Coronary artery (tissue), 2 donors: ENCODE measurements at places on chromosomes 3 and 15.

DNA sequence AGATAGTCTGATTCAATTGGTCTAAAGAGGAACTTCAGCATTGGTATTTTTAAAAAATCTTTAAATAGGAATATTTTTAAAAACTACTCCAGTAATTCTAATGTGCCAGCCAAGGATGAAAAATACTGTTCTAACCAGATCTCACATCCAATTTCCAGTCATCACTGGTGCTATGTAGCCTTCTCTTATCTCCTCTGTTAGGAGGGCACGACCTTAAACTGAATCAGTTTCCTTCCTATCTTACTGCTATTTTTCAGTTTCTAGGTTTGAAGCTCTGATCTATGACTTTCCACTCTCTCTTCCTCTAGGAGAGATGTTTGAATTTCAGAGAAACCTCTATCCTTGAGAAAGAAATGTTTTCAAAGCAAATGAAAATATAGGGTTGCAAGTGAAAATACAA, 31.9 kb downstream of the HAPLN3 start:
- no peak for DNase-seq

DNA sequence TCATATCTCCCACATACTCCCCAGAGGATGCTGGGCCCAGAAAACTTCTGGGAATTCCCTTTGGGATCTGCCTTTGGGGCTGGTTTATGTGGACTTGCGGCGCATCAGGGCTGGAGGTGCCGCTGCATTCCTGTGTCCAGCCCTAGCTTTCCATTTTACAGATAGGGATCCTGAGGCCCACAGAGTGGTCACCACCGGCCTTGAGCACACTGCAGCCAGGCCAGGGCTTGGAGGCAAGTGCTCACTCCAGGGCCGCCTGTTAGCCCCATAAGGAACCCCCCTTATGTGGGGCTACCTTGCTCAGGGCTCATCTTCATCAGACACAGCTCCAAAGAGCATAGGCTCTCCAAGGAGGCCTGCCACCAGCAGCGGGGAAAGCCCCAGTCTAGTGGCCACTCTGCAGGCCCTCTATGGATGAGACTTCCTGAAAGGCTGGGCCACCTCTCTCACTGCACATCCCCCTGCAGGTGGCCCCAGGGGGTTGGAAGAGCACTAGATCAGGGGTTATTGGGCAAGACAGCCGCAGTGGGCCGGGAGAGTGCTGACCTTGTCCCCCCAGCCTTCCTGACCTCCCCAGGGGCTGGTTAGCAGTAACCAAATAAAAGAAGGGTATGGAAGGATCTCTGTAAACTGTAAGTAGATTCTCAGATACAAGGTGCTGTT, 9.2 kb upstream of the ATP2B2 start:
- no peak for DNase-seq

DNA sequence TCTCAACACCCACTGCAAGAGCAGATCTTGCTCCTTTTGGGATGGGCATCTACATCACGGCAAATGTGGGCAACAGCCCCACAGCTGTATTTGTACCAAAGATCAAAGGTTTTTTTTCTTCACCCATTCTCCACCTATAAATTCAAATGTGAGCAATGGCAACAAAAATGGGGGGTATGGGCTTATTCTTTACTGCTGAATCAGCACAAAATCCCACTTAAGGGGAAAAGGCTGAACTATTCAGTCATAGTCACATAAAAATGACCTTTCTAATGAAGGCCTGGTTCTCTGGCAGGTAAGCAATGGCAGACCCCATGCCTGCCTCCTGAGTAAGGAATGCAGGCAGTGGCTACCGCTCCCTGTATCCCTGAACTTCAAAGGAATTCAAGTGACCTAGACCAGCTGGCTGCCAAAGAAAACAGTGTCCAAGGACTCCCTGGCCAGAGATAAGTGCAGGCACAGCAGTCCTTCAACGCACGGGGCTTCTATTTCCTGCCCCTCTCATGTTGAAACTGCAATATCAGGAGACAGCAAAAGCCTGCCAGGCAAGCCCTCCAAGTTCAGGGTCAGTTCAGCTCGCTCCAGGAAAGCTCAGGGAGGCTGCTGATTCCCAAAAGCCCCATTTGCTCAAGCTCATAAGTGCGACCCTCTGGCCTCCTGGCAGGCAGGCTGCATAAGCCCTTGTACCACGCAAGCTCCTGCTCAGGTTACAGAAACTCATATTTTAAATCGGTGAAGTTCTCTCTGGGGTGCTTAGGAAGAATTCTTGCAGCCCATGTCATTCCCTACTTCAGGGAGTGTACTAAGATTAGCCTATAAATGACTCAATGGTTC, 134.1 kb downstream of the PDZRN3 start:
- no peak for DNase-seq

DNA sequence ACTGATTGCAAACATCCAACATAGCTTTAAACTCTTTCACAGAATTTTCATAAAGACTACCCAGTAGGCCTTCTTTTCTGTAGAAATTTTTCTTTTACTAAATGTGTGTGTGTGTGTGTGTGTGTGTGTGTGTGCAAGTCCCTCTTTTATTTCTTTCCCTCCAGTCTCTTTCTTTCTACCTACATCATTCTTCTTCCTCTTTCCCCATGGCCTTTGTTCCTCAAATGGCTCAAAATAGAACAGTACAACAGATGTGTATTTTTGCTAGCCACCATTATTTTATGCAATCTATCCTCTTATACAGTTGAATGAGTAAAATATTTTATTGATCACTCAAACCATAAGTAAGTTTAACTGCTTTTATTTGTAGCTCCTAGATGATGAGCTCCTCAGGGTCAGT, 76.4 kb downstream of the USF3 start:
- no peak for DNase-seq

DNA sequence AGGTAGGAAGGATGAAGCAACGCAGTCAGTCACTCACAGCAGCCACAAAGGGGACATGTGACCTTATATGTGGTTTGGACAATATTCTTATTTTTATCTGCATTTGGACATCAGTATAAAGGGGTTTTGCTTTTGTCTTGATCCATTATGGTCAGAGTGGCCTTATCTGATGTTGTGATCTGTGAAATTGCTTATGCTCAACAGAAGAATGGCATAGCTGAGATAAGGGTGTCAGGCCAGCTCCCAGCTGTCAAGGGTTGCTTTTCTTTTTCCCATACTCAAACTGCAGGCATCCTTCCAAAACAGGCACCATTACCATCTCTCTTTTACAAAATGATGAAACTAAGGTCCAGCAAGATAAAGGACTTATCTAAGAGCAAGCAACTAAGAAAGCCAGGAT, 28.1 kb downstream of the DCLK3 start:
- no peak for DNase-seq

- no peak for DNase-seq
Measured at GRCh38 chr3:167110901-167111300, 269.2 kb downstream of the ZBBX start.

GRCh38 chr3:37554364-37554763, 307.3 kb upstream of the CTDSPL start:
- no peak for DNase-seq

DNA sequence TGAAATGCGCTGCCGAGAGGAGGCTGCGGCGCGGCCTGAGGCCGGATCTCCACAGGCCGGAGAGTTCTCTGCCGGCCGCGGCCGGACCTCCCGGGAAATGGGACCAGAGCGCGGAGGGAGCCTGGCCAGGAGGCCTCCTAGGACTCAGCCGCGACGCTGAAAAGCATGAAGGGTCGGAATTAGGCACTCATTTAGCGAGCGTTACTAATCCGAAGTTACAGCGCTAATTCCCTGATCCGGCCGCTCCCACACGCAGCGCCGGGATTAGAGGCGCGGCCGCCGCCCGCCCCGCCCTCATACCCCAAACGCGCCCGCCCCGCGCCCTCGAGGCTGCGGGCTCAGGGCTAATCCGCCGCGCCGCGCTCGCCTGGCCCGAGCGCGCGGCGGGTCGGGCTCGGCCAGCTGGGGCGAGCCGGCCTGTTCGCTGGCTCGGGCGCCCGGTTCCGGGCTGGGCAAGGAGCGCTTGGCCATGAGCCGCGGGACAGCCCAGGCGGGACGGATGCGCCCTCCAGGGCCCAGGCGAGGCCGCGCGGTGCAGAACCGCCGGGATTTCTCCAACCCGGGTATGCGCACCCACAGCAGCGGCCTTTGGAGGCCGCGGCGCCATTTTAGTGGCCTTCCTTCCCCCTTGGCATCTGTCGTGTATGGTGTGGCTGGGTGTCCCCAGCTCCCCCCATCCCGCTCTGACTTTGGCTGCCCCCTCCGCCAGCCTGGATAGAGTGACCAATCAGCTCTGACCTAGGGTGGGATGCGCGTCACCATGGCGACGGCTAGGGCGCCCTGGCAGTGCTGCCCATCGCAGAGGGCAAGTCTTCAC, 36.8 kb upstream of the POLG start:
- no peak for DNase-seq
